Hepatocyte (in vitro differentiated cells): ENCODE measurements at places on chromosomes 2 and 18.

DNA sequence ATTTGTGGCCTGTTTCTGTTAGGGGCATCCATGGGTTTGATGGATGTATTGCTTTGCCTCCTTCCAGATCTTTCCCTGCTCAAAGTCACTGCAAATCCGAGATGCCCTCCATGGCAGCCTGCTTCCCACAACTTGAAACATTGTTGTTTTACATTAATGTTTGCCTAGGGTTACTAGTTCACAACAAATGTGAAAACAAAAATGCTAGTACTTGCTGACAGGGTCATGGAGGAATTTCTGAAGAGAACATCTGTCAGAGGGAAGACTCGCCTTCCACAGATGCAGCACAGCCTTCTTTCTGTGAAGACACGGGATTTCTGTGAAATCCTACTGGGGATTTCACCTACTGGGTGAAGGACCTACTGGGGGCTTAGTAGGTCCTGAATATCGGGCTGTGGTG is 260.0 kb upstream of the FN1 start:
- no peak for DNase-seq

DNA sequence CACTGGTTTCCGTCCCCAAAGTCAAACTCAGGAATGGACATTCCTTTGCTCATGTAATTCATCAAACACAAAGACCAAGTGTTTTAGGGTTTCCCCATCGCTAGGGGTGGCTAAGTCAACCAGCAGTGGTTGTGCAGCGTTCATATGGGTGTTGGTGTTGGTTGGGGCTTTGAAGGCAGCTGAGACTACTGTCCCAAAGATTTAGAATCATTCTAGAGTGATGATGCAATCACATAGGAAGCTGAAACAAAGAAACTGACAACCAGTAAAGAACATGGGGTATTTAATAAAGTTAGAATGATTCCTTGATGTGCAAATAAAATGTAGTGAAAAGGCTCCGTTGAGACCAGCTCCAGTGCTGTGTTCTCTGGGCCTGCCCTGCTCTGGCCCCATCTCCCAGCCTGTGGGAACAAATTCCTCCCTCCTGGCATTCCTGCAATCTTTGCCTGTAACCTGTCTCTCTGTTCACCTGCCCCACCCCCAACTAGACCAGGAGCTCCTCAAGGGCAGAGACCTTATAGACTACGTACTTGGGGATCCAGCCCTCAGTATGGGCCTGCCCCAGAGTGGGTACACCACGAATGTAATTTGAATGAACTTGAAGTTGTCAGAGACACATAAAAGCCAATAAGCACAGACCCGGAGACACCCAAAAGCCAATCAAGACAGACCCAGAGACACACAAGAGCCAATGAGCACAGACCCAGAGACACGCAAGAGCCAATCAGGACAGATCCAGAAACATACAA is 191.7 kb upstream of the TWIST2 start:
- DNase-seq = no peak

GRCh38 chr18:49227441-49228165 is 232.8 kb downstream of the DYM start:
- no peak for DNase-seq

DNA sequence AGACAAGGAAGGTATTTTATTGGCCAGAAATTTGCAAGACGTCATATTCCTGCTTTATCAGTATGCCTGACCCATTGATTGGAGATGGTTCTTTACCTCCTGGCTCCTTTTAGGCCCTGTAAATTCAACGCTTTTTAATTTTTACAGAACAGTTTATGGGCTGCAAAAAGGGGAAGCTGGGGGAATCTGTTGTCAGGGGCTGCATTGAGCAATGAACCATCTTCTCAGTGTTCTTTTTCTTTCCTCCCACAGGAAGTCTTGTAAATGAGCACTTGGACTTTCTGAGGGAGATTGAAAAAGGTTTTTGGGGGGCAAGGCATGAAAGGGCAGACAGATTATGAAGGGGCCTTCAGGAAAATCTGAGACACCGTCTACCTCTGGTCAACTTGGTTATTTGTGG is 503.6 kb upstream of the TNP1 start:
- DNase-seq = no peak

DNA sequence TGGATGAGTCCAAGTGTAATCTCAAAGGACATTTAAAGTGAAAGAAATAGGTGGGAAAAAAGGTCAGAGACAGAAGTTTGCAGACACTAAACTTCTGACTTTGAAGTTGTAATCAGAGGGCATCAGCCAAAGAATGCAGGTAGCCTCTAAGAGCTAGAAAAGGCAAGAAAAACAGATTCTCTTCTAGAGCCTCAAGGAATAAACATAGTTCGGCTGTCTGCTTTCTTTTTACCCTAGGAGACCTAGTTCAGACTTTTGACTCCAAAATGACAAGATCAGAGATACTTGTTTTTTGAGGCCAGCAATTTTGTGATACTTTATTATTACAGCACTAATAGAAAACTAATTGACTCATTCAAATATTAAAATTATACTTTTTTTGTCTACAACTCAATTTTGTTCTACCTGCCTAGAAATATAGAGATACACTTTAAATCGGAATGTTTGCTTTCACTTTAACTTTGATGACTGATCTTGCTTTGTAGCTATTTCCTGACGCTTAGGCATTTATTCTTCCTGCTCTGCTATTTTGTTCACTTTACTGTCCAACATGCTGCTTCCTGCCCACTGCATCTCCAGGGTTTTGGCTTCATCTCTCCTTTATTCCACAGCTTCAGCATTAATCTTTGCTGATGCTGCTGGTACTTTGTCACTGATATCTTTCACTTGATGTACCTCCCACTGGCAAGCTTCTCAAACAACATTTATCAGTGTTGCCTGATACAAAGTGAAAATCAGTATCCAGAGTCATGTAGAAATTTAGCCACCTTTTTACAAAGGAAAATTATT is 272.5 kb downstream of the DSEL start:
- DNase-seq = no peak

DNA sequence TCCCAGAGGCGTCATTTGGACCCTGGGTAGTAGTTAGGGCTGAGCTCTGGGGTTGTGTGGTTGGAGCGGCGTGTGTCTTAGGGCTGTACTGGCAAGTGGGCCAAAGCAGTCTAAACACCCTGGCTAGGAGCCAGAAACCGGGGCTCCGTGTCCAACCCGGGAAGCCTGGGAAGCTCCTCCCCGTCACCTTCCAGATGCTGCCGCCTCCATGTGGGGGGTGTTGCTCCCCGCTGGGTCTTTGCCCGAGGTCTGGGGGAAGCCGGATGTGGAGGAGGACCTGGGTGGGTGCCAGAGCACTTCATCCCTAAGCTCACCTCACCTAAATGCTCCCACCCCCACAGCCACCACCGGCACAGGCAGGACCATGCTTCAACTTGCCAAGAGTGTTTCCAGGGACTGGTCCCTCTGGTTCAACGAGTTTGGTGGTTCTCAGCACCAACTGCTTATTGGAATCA is 25.4 kb downstream of the TET3 start:
- DNase-seq = peak; percentile 37

GRCh38 chr2:184113696-184114403 is 484.5 kb upstream of the ZNF804A start:
- no peak for DNase-seq

DNA sequence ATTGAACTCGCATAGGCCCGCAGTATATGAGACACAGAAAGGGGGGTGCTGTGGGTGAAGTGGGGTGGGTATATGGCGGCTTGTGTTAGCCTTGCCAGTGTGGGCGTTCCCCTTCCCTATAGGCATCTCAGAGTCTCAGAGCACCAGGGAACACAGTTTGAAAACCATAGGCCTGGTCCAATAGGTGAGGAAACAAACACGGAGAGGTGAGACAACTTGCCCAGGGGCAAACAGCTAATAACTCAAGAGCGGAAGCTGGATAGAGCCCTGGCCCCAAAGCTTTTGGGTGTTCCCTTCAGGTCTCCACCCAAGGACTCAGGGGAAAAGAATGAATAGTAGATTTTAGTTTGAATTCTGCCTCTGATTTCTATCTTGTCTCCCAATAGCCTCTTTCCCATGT is 7.9 kb downstream of the LIPG start:
- DNase-seq = no peak

- no peak for DNase-seq
Measured at GRCh38 chr18:48991676-48992075, 40.9 kb upstream of the SMAD7 start.
